ENCODE measurements at places on chromosomes 4 and X.

- DNase-seq, result no peak
Observed at GRCh38 chr4:114149-114548, 10.2 kb upstream of the ZNF718 start.

DNA sequence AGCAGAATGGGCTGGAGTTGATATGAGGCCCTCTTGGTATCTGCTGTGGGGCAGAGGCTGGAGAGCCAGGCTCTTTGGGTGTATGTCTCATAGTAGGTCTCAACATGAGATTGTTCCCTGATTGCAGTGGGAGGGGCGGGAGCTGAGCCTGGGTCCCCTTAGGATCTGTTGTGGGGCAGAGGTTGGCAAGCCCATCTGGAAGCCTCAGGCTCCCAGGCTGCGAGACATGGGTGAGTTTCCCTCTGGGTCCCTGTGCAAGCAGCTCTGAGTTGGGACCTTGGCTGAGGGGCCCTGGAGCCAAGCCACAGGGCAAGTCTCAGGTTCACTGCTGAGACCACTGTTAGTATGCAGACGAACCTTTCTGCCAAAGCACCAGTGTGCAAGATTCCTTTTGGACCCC lies 201.9 kb downstream of the ARHGAP10 start:
- no peak for DNase-seq

- DNase-seq, result no peak
Observed at GRCh38 chrX:7614616-7615015, 228.4 kb upstream of the VCX start.

DNA sequence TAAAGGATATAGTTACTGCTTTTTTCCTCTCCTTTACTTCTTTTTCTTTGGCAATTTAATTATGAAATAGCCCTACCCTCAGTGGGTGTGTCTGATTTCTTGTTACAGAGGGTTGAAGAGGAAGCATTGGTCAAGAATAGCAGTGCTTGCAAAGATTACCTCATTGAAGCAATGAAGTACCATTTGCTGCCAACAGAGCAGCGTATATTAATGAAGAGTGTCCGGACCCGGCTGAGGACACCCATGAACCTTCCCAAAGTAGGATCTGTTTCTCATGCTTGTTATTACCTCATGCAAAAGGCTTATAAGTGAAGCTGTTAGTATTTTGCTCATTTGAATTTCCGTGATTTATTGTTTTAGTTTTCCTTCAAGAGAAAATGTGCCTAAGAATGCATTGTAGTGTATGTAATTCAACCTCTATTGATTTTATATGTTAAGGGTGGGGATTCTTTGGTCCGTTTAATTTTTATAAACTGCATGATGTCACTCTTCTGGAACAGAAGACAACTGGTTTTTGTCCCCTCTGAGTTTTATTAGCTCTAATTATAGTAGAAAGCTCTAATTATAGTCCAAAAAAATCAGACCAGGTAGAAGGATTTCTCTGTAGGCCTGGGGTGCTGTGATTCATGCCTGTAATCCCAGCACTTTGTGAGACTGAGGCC lies 27.9 kb upstream of the MSMO1 start:
- no peak for DNase-seq

- DNase-seq, result no peak
Observed at GRCh38 chr4:182297659-182298058, 54.5 kb downstream of the TENM3 start.

DNA sequence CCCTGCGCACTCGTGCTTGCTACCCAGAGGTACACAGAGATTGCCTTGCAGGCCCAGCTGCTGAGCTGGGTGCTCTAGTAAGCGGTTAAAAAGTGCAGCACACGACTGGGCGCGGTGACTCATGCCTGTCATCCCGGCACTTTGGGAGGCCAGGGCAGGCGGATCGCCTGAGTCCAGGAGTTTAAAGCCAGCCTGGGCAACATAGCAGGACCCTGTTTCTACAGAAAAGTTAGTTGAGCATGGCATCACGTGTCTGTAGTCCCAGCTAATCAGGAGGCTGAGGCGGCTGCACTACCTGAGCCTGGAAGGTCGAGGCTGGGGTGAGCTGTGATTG lies 5.5 kb downstream of the UVSSA start:
- no peak for DNase-seq

DNA sequence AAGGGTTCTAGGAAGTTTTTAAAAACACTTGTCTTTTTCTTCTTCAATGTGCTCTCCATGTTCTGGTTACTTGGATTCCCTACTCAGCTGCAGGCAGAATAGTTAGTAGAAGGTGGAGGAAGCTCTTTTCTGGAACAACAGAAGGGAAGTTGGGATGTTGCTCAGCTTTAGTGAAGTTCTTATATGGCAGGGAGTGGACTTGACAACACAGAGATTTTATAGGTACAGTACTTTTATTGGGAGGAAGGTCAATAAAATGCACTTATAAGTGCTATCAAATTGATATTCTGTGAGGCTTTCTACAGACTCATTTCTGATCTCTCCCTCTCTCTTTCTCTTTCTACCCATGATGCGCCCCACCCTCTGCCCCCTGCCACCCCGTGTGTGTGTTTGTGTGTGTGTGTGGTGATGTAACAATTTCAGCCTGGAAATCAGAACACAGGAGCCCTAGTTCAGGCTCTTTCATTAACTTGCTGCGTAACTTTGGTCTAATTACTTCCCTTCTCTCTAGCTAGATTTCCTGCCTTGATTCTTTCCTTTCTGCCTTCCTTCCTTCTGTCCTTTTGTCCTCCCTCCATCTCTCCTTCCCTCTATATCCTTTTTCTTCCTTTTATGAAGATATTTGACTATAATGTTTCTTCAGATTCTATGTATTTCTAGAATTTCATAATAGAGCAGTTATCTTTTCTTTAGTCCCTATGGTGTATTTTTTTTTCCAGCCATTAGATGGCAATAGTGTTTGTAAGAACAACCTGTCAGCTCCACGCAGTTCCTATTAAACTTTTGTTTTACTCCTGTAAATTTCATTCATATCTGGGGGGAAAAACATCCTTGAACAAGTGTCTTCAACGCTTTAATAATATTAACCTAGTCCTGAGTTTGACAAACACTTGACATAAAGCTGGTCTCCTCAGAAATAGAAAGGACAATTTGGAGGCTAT lies 37.1 kb downstream of the HEPH start:
- DNase-seq, result no peak

GRCh38 chr4:105140684-105141490 lies 5.8 kb upstream of the TET2 start:
- DNase-seq, result no peak

DNA sequence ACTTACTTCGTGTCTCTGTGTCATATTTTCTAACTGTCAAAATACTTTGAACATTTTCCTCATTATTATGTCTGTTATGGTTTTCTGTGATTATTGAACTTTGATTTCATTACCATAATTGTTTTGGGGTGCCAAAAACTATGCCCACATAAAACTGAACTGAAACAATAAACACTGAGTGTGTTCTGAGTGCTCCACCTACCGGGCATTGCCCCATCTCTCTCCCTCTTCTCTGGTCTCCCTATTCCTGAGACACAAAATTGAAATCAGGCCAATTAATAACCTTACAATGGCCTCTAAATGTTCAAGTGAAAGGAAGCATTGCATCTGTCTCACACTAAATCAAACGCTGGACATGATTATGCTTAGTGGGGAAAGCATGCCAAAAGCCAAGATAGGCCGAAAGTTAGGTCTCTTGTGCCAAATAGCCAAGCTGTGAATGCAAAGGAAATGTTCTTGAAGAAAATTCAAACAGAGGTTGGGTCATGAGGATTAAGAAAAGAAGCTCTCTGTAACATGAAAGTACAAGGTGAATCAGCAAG lies 972.3 kb downstream of the PCDH7 start:
- no peak for DNase-seq

GRCh38 chr4:133799717-133800315 lies 401.8 kb downstream of the PABPC4L start:
- DNase-seq, result no peak

GRCh38 chr4:148757171-148757570 lies 315.0 kb upstream of the NR3C2 start:
- no peak for DNase-seq

- DNase-seq, result no peak
Observed at GRCh38 chr4:90990284-90990683, 863.1 kb downstream of the CCSER1 start.

DNA sequence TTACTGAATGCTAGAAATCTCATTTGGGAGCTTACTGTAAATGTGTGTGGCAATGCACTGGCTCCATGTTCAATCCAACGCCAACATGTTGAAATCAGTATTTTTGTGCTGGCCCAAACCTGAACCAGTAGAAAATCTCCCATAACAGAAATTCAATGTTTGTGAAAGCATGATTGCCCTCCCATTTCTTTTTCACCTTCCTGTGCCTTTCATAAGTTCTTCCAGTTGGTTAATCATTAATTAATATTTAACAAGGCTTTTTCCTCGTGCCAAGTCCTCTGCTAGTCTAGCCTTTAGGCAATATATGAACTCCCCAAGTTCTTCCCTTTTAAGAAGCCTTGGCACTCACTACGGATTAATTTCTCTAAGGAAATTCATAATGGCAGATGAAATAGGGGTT lies 1.3 kb upstream of the PLS3 start:
- no peak for DNase-seq

GRCh38 chr4:69708211-69708610 lies 52.2 kb downstream of the SULT1B1 start:
- no peak for DNase-seq

- peak; percentile 20 for DNase-seq
Observed at GRCh38 chrX:56800307-56800706, 71.3 kb downstream of the NBDY start.

DNA sequence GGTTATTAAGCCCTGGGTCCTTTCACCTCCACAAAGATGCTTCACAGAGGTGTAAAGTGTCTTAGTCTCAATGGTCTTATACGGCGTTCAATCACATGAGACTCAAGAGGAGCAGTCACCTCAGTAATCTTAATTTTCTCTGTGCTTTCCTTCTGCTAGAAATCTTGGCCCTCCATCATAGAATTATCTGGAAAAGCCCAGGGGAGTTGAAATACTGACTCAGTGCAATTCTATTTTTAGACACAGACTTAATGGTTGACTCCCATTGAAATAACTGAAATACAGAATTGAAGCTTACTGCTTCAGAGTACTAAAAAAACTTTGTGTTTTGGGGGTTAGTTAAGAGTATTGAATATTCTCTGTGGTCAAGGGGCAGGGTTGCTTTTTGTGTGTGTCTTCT lies 94.5 kb upstream of the IL15 start:
- DNase-seq, result no peak

DNA sequence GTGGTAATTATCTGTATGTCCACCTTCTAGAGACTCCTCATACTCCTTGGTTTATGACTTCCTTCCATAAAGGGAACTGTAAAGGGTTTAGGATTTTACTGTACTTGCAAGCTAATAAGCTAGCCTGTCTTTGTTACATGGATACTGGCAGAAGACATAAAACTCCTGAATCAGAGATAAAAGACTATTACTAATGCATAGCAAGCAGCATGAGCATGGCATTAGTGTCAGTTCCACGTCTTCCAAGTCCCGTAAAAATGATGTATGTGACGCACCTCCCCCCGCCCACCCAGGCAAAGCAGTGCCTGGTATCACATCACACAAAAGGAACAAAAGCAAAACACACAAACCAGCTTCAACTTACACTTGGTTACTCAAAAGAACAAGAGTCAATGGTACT lies 71.0 kb downstream of the SLC10A6 start:
- no peak for DNase-seq

DNA sequence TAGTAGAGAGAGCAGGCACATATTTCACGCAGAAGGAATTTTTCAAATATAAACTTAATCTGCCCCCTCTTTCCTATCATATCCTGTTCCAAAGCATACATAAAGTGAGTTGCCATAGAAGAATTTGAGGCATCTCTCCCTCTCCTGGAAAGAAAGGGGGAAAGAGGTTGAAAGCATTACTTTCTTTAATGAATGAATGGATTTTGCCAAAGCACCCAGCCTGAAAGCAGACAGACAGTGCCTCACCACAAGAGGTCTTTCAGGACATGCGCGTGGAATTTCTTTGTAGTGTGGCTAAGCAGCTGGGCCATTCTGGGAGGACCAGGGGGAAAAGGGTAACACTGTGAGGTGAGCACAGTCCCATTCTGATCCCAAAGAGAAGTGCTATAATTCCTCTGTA lies 651.4 kb downstream of the IQCM start:
- no peak for DNase-seq

DNA sequence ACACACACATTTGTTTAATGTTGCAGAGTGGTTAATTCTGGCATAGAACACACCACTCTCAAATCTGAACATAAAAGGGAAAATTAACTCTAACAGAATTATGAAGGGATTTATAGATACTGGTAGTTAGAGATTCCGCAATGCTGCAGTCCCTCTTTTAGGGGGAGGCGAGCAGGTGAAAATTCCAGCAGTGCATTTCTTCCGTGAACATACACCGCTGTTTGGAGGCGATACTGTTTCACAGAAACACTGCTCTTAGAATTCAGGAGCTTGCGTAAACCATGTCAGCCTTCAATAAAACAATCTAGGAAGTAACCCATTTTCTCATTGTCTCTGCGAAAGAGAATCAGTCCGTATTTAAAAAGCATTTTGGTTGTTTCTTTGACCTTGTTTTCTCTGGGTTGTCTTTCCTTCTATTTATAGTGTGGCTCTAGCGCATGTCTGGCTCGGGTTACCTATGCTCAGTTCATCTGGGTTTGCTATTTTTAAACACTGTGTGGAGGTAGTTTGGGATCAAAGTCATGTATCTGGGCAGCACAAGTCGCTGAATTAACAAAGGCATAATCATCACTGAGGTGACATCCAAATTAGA lies 90.4 kb downstream of the GPAT3 start:
- no peak for DNase-seq

DNA sequence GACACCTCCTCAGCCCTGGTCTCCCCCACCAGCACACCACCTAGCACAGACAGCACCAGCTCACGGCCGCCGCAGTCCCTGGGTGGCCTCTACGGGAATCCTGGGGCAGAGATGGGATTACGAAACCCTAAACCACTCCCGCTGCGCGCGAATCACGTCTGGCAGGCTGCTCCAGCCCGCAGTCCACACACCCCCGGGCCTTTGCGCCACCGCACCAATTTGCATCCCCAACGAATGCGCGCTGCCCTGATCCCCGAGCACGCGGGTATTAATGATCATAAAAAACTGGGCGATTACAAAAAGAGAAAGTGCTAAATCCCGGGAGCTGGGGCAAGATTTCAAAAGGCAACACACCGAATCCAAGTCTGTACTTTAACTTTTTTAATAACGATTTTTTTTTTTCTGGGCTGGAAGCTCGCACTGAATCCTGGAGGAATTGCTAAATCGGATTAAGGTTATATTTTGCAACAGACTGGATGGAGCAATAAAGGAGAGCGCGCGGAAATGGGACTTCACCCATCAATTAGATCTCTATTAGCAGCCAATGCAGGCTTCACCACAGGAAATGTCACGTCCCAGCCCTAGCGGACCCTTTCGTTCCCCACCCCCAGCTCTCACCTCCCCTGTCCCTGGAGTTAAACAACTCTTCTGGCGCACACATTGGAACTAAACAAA lies 69.8 kb upstream of the TMEM33 start:
- DNase-seq, result no peak

DNA sequence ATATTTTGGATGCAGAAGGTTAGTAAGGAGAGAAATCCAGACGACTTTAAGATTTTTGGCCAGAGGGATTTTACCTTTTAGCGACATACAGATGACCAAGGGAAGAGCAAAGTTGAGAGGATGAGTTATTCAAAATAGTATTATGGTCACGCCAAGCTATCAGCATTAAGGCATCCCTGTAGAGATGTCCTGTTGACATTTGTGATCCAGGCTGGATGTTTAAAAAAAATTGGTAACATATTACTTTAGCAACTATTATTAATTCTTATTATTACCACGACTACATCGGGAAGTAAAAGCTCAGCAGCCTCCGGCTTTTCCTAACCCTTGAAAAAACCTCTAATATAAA lies 562 bp upstream of the OSTC start:
- no peak for DNase-seq

Measured in right cardiac atrium (tissue), 5 donors.